ENCODE measurements at places on chromosomes 3 and 15.

DNA sequence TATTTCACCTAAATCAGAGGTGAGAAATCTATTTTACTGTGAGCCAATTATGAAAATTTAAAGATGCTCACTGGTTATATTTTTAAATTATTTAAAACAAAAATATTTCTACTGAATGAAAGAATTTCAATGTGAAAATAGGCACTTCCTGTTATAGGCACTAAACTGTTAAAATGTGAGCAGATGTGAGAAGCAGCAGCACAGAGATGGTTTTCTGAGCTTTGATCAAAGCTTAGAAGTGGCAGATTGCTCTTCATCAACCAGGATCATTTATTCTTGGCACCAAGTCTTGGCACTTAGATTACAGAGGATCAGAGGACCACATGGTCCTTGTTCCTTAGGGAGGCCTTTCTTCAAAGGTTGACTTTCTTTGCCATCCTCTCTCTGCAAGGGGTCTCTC, 18.0 kb upstream of the TSC22D2 start:
- DNase-seq: no peak

DNA sequence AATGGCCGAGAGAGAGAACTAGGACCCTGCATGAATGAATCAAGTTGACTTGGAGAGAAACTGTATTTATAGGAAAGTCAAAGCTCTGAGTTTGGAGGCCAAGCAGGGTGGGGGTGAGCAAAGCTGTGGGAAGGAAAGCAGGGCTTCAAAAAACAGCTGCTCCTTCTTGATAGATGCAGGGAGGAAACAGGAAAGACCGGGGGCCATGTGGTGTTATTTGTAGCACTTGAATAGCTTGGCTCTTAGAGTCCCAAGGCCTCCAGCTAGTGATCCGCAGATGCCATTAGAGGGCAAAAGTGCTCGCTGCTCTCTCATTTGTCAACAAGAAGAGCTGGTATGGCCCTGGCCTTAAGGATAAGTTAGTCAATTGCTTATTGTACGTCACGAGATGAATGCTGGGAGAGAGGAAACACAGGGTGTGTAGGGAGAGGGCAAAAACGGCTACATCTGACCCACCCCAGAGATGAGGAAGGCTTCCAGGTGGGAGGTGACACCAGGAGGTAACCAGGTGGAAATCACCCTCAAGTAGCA, at the start of gene ALG1L2:
Gene ALG1L2 (plus strand): TSS at position 481 of the 531 bp plus-strand sequence. CDS start 186 bp downstream, outside the sequence.
- no peak for DNase-seq

DNA sequence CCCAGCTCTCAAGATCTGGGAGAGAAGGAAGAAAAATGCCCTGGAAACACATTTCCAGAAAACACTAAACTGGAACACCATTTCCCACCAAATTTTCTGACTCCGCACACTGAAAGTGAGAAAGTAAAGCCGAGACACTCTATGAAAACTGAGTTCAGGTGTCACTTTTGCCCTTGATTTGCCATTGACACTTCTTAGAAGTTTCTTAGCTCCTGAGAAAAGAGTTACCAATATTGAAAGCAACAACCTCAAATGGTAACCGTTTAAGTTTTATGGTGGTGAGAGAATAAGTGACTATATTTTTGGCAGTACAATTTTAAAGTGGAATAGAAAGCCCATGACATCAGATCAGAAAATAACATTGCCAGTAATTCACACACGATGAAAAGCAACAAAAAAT, 39.0 kb downstream of the CD86 start:
- DNase-seq: no peak

DNA sequence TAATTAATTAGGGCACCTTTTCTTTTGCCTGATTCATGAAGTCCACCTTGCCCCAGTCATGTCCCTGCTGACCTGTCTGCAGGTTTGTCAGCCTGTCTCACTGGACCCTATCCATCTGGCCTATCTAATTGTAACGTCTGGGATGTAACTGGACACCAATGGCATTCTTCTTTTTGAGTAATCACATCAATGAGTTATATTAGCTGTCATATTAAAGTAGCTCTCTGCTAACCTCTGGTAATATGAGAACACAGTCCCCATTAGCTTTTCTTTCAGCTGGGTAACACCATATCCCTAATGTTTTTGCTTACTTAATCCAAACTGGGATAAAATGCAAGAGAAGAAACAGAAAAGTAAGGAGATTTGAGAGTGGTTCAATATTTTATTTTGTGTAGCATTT, 166.2 kb upstream of the VEPH1 start:
- DNase-seq: no peak

DNA sequence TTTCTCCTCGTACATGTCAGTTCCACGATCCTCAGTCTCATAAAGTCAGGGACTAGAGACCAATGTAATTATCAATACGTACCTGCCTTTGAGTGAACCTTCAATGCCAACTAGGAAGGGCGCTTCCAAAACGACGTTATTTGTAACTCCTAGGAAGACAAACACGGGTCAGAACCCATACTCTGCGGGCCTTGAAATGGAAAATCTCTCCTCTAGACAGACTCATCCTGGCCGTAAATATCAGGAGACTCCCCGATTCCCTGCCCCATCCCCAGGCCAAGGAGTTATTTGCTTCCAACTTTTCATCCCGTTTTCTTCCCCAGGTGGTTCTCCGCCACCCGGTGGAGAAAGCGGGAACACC, 578 bp downstream of the OIP5 start:
- DNase-seq: no peak

GRCh38 chr15:41550066-41550775, 6.2 kb upstream of the RPAP1 start:
- DNase-seq: no peak

GRCh38 chr3:104198131-104198530, 1168.6 kb upstream of the ALCAM start:
- no peak for DNase-seq

DNA sequence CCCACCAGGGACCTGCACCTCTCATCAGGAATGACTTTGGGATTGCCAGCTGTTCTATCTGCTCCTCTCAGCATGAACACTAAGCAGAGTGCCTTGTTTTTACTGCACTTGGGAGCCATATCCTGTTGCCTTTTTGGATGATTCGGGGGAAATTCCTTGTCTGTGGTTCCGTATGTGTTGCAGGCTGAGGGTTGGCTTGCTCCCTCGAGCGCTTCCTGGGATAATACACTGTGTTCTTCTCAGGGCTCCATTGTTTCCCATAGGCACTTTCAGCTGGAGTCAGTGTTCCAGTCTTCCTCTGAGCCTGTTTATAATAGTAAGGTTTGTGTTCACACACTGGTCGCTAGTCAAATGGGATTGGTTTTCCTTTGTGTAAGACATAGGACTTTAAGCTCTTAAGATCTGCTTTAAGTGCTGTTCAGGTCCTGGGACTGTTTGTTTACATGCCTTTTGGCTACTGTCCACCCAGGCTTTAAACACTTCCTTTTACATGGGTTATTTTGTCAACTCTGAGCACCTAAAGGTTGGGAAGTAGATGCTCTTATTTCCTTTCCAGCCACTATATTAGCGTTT, 23.4 kb downstream of the BOC start:
- no peak for DNase-seq

DNA sequence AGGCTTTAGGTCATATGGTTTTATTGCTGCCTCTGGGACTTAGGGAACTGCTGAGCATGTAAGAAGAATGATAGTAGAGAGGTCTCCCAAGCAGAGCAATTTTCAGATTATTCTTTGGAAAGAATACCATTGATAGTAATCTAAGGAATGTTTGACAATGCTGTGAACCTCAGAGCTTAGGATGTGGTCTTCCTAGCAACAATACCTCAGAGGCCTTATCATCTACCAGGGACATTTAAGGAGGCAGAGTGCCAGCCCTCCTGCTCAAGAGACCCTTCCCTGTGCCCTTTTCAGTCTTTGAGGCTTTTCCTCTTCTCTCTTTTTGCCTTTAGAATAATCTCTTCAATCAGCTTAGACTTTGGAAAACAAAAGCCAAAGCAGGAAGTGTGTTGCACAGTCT, 272.1 kb downstream of the OXSM start:
- DNase-seq: no peak

- DNase-seq: no peak
These were observed 433 bp downstream of the FILIP1L start for GRCh38 chr3:100113723-100114412.

DNA sequence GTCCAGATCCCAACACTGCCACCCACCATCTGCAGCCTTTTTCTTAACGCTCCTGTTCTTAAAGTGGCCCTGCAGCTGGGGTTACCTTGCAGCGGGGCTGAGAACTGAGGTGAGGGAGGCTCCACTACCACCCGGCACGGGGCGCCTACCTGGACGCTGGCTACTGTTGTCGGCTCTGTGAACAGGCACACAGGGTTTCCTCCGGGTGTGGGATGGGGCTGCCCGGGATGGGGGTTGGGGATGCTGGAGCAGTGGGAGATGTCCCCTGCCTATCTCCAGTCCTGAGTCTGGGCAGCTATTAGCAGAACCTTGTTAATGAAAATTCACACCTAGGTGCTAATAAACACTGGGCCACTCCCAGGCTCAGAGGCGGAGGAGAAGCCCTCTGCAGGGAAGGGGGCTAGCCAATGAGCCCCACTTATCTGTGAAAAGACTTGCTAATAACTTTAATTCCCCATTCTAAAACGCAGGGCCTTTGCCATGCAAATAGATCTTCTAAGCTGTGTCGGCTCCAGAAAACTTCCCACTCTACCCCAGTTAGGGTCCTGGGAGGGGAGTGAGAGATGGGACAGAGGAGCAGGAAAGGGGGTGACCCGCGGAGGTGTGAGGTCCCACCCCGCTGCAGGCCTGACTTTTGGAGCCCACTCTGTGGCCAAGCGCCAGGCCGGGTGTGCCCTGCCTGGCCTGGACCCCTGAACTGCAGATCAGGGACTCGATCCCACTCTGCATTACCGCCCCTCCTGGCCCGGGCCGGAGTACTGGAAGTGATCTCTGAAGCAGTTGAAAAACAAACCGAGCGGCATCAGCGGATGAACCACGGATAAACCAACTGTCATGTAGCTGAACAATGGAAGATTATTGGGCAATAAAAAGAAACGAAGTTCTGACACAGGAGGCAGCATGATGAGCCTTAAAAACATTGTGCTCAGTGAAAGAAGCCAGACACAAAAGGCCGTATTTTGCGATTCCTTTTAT, 3.1 kb downstream of the MESP1 start:
- DNase-seq: no peak

DNA sequence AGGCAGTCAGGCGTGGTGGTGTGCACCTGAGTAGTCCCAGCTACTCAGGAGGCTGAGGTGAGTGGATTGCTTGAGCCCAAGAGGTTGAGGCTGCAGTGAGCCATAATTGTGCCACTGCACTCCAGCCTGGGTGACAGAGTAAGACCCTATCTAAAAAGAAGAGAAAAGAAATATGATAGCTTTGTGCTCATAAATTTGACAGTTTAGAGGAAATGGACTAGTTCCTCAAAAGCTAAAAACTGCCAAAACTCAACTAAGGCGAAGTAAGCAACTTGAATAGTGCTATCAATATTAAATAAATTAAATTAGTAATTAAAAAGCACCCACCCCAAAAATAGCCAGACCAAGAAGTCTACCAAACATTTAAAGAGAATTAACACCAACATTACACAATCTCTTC, 24.5 kb upstream of the SLC15A2 start:
- no peak for DNase-seq

- no peak for DNase-seq
These were observed 1004.1 kb downstream of the TBL1XR1 start for GRCh38 chr3:176193032-176193730.

DNA sequence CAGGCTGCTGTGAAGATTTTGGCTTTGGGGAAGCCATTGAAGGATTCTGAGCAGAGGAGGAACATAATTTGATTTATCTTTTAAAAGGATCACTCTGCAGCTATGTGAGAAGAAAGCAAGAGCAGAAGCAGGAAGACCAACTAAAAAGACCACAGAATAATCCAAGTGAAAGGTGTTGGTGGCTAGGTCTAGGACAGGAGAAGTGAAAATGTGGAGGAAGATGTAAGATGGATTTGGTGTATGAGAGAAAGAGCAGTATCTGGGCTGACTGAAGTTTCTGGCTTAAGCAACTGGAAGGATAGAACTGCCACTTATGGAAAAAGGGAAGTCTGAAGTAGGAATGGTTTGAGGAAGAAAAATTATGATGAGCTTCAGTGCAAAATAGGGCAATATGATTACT, 62.0 kb downstream of the SFMBT1 start:
- no peak for DNase-seq

DNA sequence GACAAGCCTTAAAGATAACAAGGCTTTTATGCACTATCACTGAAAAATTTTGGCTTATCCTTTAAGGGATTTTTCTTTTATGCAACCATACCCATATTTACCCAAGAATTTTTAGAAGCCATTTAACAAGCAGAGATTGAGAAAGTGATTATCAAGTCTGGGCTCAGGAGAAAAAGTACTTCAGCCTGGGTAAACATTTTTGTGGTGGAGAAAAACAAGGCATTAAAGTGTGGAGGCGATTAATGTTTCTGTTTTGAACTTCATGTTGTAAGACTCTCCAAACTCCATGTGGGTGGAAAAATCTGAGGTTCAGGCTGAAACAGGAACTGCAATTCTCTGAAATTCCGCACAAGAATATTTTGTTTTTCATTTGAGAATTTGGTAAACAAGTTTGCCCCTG, 260.4 kb upstream of the KCNMB2 start:
- no peak for DNase-seq

GRCh38 chr3:3353153-3353552, 173.7 kb upstream of the CRBN start:
- no peak for DNase-seq

DNA sequence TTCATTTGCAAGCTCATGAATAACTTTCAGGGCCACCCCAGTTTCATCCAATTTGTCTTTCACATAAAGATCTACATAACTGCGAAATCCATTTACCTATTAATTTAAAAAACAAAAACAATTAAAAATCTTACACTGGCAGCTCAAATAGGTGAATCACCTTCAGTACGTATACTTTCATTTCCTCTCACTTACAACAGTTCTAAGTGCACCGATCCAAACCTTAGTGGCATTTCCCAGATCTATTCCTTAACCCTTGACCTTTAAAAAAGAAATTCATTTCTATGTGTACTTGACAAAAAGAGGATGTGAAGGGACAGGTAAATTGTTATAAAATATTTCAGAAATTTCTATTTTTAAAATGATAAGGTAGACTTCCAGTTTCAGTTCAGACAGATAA, 30.8 kb downstream of the TOP2B start:
- DNase-seq: no peak

GRCh38 chr15:67080900-67081431, 15.6 kb downstream of the SMAD3 start:
- DNase-seq: no peak

DNA sequence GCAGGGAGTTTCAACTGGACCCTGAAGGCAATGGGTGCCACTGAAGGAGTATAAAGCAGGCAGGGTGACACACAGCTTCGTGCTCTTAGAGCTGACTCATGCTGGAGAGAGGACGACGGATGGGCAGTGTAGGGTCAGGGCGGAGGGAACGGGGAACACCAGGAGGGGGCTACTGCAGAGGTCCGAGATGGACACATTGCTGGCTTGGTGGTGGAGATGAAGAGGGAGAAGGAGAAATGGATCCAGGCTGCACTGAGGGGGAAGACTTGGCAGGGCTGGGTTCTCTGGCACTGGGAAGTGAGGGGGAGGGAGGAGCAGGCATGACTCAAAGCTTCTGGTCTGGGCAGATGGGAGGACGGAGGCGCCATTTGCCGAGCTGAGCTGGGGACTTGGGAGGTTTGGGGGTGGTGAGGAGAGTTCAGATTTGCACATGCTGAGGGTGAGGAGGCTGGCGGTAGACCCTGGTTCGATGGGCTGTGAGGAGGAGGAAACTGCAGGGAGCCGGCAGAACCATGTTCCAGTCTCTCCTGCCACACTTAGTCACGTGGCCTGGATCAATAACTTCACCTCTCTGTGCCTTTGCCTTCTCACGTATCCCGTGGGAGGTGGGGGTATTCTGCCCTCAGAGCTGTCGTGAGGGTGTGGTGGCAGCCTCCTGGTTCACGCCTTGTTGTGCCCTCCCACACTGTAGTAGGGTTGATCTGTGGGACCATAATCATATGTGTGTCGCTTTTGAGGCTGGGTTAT, 4.6 kb upstream of the KCTD6 start:
- DNase-seq: no peak
